Pulmonary artery endothelial cell (primary cell): ENCODE measurements at places on chromosomes 3 and 15. TPM values are rescaled to one million over a fixed set of nuclear protein-coding genes. Genes with fewer than 3 reads are reported as not detected.

DNA sequence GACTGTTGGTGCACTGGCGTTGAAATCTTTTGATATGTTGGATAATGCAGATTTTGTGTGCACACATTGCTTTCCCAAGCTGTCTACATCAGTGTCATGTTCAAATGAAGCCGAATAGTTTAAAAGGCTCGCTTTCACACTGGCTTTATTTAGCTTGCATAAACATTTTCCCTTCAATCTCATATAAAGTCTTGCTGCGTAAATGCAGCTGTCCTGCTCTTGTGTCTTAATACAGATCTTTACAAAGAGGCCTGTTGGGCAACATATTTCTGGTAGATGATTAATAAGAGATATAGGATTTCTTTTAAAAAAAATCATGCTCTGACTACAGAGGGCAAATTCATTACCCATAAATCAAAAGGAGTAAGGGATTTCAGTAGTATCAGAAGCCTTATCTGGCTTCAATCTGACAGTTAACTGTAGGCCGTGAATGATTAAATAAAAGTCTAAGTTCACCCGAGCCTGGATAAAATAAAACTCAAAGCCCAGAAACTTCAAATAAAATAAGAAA is 937.2 kb downstream of the FHIT start:
- no peak for DNase-seq

DNA sequence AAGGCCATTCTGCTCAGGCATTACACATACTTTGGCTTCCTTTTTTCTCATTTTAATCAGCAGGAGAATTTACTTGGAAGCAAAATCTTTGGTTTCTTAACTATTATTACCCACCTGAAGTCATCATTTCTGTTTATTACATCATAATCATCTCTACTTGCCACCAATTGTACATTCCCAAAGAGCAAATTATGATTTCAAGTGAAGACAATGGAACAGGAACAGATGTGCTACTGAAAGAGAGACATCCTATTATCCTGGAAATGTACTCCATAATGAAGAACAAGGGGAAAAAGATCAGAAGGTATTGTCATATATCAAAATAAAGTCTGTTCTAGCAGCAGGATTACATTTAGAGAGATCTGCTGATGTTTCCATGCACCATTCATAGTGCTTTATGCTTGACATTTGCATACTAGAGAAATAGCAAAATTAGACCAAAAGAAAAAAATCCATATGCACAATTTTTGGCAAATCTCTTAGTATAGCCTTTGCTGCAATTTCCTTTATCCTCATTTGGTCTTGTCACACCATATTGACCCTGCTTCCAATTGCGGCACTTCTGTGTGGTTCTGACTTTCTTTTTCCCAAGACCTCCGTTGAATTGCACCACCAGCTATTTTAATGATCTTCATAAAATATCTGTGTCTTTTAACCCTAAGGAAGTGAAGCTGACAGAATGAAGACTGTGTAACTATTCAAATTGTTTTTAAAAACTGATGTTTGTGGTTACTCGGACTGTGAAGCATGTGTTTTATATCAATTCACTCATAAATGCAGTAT is 683.8 kb downstream of the ZNF385D start:
- no peak for DNase-seq

DNA sequence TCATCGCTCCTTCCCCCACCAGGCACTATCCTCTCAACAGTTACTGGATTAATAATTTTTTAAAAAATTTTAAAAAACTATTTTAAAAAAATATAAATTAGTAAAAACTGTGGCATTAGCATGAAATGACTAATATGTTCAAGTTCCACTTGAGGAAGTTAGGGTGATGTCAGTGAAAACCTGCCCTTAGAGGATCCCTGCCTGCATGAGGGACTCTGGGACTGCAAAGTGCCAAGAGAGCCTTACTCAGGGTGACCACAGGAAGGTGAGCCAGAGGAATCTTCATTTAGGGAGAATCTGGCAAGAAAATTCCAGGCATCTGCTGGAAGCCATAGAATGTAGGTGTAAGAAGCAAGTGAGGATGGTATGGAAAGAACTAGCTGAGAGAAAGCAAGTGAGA is 157.7 kb upstream of the BCL6 start:
- no peak for DNase-seq

PLSCR2 gene
- total RNA-seq = not detected in 2 replicates

GRCh38 chr15:51770902-51771301 is 19.5 kb downstream of the TMOD2 start:
- no peak for DNase-seq
